ENCODE measurements at places on chromosomes 16 and 17.

GRCh38 chr17:81417879-81418709 is 22.8 kb downstream of the BAHCC1 start:
- no peak for DNase-seq

DNA sequence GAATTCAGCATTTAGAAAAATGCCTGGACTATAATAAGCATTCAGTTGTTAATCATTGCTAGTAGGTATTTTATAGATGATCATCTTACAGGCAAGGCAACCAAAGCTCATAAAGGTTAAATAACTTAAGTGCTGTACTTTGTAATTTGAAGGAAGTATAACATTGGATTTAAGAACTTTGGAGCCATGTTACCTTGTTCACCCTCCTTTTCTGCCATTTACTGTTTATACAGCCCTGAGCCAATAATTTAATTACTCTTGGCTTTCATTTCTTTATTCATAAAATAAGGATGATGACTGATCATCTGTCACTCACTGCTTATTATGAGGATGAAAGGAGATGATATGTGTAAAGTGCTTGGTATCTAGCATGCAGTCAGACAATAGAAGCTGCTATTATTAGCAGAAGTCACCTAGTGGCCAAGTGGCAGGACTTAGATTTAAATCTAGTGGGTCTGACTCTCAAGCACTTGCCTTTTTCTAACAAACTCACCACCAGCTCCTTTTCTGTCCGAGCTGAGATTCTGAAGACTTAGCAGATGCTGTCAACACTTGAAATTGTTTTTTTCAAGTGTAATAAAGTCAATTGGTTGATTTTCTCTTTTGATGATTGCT is 18.3 kb upstream of the DDX52 start:
- no peak for DNase-seq

GRCh38 chr16:2172688-2173335 is 17.2 kb downstream of the TRAF7 start:
- no peak for DNase-seq

DNA sequence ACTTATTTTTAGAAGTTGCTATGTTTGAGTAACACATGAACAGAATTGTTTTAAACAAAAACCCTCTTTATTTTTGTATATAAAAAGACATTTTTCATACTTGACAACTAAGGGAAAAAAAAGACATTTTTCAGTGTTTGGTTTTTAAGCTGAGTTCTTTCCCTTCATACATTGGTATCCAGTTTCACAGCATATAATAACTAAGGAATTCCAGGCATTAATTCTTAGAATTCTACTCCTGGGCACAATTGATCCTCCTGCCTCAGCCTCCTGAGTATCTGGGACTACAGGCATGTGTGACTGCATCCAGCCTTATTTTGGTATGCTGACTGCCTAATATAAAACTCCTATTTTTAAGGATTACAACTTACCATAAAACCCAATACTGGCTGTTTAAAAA is 8.4 kb downstream of the FBXO47 start:
- no peak for DNase-seq
